ENCODE measurements at places on chromosomes 2 and 18.

GRCh38 chr18:57333940-57334339 is 18.4 kb upstream of the ST8SIA3 start:
- no peak for DNase-seq

DNA sequence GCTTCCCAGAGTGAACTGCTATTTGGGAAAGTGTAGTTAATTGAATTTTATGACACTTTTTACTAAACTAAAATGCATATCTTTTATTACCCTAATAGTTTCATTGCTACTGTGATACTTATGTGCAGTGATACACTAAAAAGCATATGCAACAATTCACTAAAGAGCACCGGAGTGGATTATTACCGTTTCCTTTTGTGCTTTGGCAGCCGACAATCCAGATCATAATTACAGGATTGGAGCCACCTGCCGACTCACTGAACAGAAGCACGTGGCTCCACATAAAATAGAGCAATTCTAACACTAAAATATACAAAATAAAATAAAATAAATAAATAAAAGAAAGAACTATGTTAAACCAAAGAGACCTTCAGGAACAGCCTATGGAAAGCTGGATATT is 583.4 kb downstream of the NRXN1 start:
- no peak for DNase-seq

DNA sequence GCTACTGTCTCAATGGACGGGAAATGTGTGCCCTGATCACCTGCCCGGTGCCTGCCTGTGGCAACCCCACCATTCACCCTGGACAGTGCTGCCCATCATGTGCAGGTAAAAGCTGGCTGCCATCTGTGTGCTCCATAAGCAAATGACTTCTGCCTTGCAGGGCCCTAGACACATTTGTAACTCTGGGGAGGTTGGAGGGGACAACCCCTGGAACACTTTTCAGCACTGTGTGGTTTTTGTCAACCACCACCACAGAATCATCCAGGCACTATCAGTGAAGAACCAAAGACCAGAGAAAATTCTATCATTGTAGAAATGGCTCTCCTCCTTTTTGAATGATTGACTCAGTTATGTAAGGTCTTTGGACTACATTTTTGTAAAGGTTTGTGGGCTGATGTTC is 84.3 kb downstream of the FEZ2 start:
- DNase-seq = no peak

- no peak for DNase-seq
Observed at GRCh38 chr2:171287036-171287571, 126.4 kb upstream of the TLK1 start.

DNA sequence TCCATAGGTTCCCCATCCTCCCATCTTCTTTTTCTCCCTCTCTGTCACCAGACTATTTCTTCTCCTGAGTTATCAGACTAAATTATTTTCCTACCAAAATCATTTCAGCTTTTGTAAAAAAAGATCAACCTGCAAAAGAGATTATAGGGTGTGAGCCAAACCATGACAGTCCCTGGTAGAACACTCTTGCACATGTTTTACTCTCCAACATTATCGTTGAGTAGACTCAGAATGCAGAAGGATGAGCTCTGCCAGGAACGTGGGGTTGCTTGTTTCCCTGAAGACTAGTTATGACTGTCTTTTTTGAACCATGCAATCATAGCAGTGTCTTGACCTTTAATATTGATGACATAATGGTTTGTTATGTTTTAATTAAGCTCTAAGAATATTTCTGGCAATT is 360.1 kb upstream of the VWC2L start:
- no peak for DNase-seq

- DNase-seq = no peak
Observed at GRCh38 chr2:127622561-127623387, 23.2 kb upstream of the GPR17 start.
